ENCODE measurements at places on chromosomes 7 and 10.

DNA sequence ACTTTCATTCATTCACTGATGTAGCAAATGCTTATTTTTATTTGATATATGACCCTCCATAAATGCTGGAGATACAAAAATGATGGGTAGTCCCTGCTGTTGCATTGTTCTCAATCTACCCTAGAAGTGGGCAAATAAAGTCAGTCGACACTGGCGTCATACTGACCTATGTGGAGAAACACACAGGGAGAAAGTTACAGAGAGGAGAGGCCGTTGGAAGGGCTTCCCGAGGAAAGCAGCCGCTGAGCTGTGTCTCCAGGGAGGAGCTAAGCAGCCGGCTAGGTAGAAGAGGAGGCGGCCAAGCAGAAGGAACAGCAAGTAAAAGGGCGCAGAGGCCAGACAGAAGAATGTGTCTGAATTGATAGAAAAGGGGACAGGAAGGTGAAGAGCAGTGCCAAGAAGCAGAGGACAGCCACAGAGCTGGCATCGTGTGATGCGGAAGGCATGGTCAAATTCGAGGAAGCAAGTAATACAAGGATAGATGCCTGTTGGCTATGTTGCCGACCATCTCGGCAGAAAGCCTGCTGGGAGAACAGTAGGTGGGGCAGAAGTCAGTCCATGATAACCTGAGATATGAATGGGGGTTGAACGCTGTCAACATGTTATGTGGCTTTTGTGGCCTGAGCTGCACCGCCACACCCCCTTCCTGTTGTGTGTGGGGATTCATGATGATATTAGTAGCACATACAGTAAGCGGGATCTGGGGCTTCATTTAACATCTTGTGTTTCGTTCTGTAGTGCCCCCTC, 25.9 kb downstream of the ST8SIA6 start:
- no peak for DNase-seq

GRCh38 chr10:96646301-96646700, 59.5 kb upstream of the TM9SF3 start:
- no peak for DNase-seq

GRCh38 chr10:119675483-119676170, 24.4 kb downstream of the BAG3 start:
- DNase-seq = no peak

DNA sequence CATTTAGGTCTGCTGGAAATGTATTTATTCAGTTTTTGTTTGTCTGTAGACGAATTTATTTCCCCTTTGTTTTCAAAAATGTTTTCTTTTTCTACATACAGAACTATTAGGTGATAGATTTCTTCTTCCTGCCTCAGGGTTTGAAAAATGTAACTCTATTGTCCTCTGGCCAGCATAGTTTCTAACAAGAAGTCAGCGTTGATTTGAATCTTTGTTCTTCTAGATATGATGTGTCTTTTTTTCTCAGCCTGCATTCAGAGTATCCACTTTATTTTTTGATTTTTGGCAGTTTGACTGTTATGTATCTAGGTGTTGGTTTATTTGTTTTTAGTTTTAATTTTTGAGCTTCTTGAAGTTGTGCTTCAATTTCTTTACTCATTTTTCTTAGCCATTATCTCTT, 7.5 kb upstream of the OR2F1 start:
- no peak for DNase-seq

GRCh38 chr7:102396710-102397019, 502 bp downstream of the PRKRIP1 start:
- DNase-seq = no peak

- DNase-seq = no peak
Observed at GRCh38 chr10:74624501-74624900, 201.9 kb upstream of the KAT6B start.

DNA sequence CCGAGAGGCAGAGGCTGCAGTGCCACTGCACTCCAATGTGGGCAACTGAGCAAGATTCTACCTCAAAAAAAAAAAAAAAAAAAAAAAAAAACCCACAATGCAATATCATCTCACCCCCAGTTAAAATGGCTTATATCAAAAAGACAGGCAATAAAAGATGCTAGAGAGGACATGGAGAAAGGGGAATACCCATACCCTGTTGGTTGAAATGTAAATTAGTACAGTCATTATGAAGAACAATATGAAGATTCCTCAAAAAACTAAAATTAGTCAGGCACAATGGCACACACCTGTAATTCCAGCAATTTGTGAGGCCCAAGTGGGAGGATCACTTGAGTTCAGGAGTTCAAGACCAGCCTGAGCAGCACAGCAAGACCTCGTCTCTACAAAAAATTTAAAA, 25.7 kb downstream of the ABI1 start:
- no peak for DNase-seq

DNA sequence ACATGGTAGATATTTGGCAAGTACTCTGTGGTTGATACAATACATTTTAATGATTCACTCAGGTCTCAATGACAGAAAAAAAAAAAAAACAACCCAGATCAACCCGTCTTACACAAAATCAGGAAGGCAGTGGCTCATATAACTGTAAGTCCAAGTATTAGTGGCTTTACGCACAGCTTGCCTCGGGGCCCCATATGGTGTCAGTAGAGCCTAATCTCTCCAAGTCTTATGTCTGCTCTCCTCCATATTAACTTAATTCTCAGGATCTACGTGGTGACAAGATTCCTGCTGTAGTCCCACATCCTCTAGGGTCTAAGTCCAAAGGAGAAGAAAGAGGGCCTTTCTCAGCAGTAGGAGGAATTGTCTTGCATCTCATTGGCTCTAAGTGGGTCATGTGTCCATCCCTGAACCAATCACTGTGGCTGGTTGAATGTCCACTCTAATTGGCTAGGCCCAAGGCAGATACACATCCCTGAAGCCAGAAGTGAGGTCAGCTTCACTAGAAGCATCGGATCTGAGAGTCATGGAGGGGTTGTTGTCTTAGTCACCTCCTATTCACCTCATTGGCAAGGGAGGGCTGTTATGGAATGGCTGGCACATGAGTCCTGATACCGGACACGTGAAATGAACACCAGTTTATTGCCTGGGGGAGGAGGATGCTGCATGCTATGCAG, 20.5 kb upstream of the PLPP4 start:
- no peak for DNase-seq

DNA sequence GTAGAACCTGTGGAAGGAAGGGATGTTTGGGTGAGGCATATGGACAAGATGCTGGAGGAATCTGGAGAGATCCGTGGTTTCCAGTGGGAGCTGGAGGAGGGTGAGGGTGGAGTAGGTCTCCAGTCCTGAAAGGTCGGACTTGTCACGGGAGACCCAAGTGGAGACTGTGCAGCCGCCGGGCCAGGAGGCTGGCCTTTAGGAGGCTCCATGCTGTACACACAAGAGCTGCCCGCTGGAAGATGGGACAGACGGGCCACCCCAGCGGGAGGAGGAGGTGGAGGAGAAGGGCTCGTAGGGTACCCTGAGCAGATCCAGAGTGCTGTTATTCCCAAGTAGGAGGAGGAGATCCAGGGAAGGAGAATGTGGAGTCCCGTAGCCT, 106.7 kb downstream of the NKX6-2 start:
- DNase-seq = no peak

GRCh38 chr7:91883676-91884362, 3.3 kb upstream of the MTERF1 start:
- no peak for DNase-seq

All from NCI-H1105 treated with DMSO at 0.1 percent for 48 hours (cell line).